Kidney (tissue), 22 donors: ENCODE measurements at places on chromosomes 4 and X. TPM values are rescaled to one million over a fixed set of nuclear protein-coding genes. Genes with fewer than 3 reads are reported as not detected.

Gene CDS1
- 13.5 TPM for polyA plus RNA-seq

DNA sequence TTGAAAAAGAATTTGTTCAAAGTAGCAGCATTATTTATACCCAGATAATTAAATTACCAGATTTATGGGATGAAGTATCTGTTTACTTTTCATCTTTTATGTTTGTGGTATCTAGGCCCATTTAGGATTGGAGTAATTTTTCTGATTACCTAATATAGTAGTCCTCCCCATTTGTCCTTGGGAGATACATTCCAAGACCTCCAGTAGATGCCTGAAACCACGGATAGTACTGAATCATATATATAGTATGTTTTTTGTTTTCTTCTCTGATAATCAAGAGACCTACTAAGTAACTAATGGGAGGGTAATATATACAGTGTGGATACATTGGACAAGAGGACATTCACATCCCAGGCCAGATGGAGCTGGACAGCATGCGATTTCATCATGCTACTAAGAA is 30.7 kb upstream of the PTPN13 start:
- DNase-seq: no peak

Gene ARX
- polyA plus RNA-seq: 0.13 TPM

Gene WFS1
- 20.8 TPM for polyA plus RNA-seq

GRCh38 chr4:25180524-25181131 is 20.4 kb upstream of the SEPSECS start:
- peak; percentile 26 for DNase-seq

- no peak for DNase-seq
These were observed 432.4 kb downstream of the DMD start for GRCh38 chrX:32778965-32779364.

Gene SYTL5
- polyA plus RNA-seq: 0.65 TPM

Gene SH3RF1
- 8.2 TPM for polyA plus RNA-seq

DNA sequence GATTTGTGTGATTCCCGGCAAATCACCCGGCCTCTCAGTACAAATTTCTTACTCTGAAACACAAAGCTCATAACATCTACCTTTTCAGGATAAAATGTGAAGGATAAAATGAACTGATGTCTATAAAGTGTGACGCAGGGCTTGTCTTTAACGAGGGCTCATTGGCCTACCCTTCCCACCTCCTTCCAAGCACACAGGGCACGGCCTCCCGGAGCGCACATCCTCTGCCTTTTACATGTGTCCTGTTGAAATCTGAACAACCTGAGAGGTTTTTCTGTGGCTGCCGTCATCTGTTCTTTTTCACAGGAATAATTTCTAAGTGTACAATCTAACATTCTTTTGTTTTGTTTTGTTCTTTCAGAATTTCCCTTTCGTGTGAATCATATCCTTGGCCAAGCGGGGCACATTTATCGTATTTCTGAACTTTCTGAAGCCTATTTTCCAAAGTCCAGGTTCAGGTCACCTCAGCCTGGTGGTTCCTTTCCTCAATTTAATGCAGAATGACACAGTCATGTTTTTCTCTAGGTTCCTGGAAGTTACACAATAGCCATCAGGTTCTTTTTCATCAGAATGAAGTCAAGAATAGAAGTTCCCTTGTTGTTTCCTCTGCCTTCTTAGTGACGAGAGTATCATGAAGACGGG is 53.1 kb upstream of the SPRY1 start:
- DNase-seq: no peak

DNA sequence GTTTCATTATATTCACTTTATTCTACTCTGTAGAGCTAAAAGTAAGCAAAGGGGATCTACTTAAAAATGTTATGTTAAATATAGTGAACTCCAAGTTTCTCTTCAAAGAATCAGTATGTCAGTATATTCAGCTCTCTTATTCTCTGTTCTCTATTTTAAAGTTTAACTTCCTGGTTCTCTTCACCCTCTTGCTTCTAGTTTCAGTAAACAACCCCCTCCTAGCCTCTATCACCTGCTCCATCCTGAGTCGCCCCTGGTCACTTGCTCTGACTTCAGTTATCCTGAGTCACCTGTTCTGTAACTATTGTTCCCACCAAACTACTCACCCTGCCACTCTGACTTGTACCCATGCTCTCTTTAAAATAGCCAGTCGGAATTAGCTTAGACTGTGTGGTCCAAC is 180.9 kb upstream of the AADAT start:
- DNase-seq: no peak

DNA sequence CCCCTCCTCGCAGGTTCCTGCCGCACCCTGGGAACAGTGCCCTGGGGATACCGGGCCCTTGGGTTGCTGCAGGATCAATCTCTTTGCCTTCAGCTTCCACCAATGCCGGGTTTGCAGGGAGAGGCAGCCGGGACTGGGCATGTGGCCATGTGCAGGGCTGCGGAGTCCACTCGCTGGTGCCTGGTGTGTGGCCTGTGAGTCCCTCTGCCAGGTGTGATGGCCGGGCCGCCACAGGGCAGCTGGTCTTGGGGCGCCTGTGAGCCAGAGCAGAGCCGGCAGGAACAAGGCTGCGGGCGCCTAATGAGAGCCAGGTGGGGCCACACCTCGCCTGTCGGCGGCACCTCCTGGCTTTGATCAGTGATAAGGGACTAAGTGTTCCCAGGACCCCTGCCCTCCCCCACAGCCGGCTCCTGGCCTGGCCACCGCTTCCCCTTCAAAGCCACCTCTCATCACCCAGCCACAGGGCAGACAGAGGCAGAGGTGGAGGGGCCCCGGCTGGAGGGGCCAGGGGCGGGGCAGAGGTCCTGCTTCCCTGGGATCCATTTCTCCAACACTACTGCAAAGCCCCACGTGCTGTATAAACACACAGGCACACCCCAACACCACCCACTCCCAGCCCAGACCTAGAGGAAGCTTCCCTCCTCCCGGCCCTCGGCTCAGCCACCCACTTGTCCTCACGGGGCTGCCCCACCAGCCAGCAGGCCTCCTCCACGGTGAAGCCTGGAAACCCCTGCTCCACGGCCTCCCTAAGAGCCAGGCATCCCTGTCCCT is 132.7 kb downstream of the CPZ start:
- DNase-seq: peak; percentile 15

- DNase-seq: no peak
These were observed 6.0 kb downstream of the GRSF1 start for GRCh38 chr4:70833675-70834074.

DNA sequence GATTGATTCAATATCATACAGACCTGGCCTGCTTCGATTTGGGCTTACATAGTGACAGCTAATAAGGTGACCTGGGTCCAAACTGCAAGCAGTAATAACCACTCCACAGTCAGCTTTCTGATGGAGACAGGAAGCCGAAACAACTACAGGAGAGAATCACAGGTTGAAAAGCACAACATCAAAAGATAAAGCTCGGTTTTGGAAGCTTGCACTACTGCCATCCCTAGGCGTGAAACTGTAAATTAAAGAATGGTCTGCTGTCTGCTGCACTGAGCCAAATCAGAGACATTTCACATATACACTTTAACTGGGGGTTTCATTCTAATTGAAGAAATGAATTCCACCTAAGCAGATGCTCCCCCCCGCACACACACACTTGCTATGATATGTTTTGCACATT is 116.3 kb downstream of the DHX15 start:
- no peak for DNase-seq

DNA sequence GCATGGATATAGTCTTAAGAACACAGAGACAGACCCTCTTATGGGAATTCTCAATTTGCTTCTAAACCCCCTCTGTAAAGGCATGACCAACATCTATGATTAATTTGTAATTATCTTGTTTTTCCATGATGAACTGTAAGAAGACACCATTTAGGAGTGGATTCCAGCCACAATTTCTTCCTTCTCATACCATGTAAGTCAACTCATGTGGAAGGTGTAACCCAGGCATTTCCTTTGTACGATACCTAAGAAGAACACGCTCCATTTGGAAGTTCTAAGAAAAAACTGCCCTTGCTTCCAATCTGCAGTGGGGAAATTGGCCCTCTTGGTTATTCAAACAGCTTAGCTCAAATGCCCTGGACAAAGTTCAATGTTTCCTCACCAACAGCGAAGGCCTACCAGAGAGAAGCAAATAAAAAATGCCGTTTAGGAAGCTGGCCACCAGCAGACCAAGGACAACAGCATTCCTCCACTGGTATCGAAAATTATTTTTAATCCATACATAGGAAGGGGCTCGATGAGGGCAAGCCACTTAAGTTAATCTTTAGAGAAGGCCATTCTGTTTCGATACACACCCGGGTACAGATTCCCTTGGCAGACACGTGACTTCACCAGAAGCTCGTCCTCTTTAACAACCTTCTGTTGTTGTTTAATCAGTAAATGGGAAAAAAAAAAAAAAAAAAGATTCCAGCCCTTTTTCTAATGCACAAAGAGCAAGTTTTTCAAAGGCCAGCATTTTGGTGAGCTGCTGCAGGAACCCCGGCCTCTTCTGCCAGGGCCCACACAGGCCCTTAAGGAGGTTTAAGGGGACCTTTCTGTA is 2.6 kb downstream of the DHRSX start:
- DNase-seq: peak; percentile 42

DNA sequence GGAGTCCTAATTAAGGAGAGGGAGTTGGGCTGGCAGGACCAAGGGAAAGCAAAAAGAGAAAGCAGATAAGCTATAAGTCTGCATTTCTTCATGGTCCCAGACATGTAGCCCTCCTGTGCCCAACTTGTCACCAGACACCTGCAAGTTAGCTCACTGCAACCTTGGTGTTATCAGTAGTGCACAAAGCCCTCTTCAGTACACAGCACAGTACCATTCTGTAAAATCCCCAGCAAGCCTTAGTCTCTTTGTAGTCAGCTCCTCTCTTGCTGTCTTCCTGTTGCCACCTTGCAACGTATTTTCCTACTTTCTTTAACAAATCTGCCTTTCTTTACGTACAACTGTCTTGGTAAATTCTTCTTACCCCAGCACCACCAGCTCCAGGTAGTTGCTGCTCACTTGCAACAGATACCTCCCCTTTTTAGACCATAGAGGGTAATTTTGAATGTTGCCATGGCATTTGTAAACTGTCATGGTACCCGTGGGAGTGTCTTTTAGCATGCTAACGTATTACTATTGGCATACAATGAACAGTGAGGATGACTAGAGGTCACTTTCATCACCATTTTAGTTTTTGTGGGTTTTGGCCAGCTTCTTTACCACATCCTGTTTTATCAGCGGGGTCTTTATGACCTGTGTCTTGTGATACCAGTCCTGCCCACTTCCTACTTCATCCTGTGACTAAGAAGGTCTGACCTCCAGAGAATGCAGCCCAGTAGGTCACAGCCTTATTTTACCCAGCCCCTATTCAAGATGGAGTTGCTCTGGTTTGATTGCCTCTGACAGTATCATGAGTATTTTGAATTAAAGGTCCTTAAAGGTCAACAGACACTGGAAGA is 28.3 kb upstream of the AP1S2 start:
- no peak for DNase-seq

- no peak for DNase-seq
These were observed 64.9 kb downstream of the HMGB2 start for GRCh38 chr4:173269280-173269679.

DNA sequence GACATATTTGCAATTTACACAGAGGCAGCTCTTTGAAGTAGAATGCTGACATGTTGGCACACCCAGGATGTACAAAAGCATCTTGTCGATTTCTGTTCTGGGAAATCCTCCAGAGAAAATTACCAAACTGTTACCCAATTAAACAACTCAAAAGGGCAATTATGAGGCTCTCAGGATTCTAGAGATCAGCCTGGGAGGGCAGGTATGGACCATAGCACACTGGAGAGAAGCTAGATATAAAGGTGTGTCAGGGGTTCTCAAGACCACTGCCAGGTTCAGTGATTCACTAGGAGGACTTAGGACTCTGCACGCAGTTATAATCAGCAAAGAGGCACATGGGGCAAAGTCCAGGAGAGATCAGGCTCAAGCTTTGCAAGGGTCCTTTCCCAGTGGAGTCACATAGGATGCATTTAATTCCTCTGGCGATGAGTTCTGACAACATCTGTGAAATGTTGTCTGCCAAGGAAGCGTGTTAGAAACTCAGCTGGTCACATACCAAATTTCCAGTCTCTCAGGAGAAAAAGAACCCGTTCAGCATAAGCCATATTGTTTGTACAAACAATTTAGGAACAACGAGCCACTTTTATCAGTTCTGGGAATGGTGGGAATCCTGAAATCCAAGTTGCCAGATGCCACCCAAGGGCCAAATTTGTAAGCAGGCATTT is 100.8 kb downstream of the SYTL5 start:
- no peak for DNase-seq

Gene RIPPLY1
- polyA plus RNA-seq: 6.9 TPM

GRCh38 chrX:27446423-27446822 is 16.7 kb downstream of the PPP4R3C start:
- no peak for DNase-seq

- peak; percentile 87 for DNase-seq
These were observed 64.0 kb downstream of the SMAD1 start for GRCh38 chr4:145545538-145546174.

- no peak for DNase-seq
These were observed 30.0 kb upstream of the FGFR3 start for GRCh38 chr4:1763070-1763549.

DNA sequence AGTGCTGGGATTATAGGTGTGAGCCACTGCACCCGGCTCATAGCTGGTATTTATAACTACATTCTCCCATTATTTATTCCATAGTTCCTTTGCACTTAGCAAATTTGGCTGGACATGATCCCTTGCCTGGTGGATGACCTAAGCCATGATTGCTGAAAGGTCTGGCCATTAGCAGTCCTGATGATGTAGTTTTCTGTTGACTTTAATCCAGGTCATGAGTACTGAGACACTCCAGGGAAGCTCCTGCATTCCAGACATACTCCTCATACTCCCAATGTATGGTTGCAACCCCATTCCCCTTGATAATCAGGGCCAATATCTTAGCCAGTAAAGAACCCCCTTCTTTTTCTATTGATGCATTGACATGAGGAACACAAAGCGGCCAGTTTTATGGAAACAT is 24.4 kb upstream of the MGST2 start:
- no peak for DNase-seq

Gene GAGE12E
- polyA plus RNA-seq: not detected

Gene ADGRG2
- polyA plus RNA-seq: not detected

GRCh38 chrX:129039176-129039575 is 484.1 kb downstream of the SMARCA1 start:
- DNase-seq: no peak

DNA sequence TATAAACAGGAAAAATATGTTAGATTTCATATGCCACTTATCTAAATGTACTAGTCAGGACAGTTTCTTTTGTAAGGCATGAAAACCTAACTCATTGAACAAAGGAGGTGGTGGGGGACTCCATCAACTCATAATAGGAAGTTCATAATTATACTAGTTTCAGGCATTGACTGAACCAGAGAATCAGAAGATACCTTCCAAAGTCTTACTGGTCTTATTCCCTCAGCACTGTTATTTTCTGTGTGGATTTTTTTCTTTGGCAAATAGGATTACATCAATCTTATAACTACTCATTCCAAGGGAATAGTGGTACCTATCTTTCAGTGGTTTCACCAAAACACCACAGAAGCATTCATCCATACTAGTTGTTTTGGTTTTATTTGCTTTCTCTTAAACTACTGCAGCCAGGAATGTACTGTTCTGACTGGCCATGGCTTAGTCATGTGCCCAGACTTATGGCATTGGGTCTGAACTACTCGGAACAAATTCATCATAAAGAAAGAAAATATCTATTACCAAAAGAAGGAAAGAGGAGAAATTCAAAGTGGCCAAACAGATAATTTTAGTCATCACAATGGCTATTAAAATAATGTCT is 273.9 kb downstream of the ARAP2 start:
- no peak for DNase-seq
